ENCODE measurements at places on chromosomes 3 and 15. TPM values are rescaled to one million over a fixed set of nuclear protein-coding genes. Genes with fewer than 3 reads are reported as not detected.

Gene ATP1B3
- 235 TPM for polyA plus RNA-seq

Gene IGF2BP2
- 18.6 TPM for polyA plus RNA-seq

Gene ZNF860
- 0.23 TPM for polyA plus RNA-seq

Gene CACNA2D3
- polyA plus RNA-seq = 0.69 TPM

Gene SERPINI2
- polyA plus RNA-seq = not detected

Gene CFAP100
- not detected for polyA plus RNA-seq

Gene VGLL3
- 1.4 TPM for polyA plus RNA-seq

Gene SNRPA1
- 57.7 TPM for polyA plus RNA-seq

Gene CYP1A2
- polyA plus RNA-seq = not detected

Gene RYR3
- not detected for polyA plus RNA-seq

Gene TF
- under 0.01 TPM for polyA plus RNA-seq

Gene GOLGA6L7
- not detected for polyA plus RNA-seq

Gene CNTN6
- polyA plus RNA-seq = not detected

Gene DPPA2
- not detected for polyA plus RNA-seq

Gene ERICH6
- polyA plus RNA-seq = not detected

Gene PLSCR5
- polyA plus RNA-seq = not detected

Gene SLC2A2
- not detected for polyA plus RNA-seq

Gene FOXB1
- polyA plus RNA-seq = not detected

Gene LYSMD2
- polyA plus RNA-seq = 8.4 TPM

Gene HMG20A
- polyA plus RNA-seq = 11.3 TPM

Gene TNNC1
- polyA plus RNA-seq = 23.6 TPM

Gene ZDHHC23
- polyA plus RNA-seq = 4.2 TPM

Gene BSN
- not detected for polyA plus RNA-seq

Gene BLOC1S6
- 25.7 TPM for polyA plus RNA-seq

Gene IL17RB
- polyA plus RNA-seq = 1.2 TPM

Gene CD47
- 19.2 TPM for polyA plus RNA-seq

Gene PAQR9
- polyA plus RNA-seq = not detected

Gene SMCO1
- polyA plus RNA-seq = not detected

Gene SHC4
- 0.64 TPM for polyA plus RNA-seq

Data from sigmoid colon (tissue), 7 donors.